Renal pelvis (tissue), 12 donors: ENCODE measurements at places on chromosomes 13 and 19. TPM values are rescaled to one million over a fixed set of nuclear protein-coding genes. Genes with fewer than 3 reads are reported as not detected.

GRCh38 chr13:60852886-60853285 is 455.9 kb downstream of the TDRD3 start:
- no peak for DNase-seq

DNA sequence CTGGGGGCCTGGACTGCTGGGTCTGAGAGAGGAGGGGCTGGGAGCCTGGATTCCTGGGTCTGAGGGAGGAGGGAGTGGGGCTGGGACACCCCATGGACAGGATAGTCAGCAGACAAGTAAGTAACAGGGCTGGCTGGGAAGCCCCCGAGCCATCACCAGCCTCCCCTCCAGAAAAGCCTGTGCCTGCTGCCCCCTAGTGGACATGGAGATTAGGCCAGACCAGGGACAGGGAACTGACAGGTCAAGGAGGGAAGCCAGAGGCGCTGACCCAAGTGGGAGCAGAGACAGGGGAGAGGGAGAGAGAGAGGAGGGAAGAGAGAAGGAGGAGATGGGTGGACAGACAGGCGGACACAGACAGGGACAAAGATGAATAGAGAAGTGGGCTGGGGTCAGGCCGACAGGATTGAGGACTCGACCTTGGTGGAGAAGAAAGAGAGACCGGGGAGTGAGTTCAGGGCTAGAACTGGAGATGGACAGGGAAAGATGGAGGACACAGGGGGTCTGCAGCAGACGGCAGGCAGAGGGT is 6.7 kb upstream of the ERFL start:
- DNase-seq, result peak; percentile 54

Gene LGALS14
- not detected for polyA plus RNA-seq

Gene PRKCG
- 0.40 TPM for polyA plus RNA-seq

DNA sequence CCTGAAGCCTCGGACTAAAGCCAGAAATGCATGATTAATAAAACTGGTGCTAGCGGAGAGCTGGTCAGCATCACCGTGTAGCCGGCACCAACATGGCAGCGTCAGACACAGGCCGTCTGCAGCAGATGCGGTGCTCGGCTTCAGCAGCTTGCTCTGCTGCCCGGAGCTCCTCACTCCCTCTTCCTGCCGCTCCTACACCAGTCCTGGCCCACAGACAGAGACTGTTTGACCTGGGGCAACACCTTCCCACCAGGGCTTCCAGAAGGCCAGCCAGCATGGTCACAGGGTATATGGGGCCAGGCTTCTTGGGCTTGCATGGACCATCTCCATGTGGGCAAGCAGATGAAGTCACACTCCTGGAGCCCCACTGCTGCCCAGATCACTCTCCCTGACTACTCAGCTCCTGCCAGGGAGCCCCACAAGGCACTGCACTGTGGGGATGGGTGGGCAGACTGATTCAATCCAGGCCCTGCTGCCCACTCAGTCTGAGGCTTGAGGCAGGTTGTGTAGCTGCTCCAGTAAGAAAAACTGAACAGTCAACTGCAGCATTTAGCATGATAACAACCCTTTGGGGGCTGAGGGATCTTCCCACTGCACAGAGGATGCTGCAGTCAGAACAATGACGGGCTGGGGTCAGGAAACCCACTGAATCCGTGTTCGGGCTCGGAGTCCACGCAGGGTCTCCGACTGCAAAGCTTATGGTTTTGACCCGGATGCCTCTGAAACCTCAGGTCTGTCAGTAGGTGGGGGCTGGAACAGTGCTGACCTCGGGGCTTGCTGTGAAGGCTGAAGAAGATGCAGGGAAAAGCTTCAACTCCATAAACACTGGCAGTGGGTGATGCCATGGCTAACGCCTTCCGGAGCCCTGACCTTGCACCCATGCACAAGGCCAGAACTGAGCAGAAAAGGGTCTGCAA is 45.6 kb downstream of the CEBPG start:
- no peak for DNase-seq

DNA sequence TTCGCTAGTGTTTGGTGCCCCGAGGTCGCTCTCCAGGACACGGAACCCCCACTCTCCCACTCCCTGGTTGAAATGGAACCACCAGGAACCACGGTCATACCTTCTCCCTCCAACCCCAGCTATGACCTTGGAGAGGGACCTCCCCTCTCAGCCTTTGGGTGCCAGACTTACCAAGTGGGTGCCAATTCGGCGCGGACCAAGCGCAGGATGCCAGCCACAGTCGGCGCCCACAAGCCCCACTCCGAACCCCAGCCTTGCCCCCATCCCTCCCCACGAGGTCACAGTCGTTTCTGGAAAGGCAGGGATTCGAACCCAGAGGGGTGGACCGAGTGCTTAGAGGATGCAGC is 910 bp downstream of the PDE4C start:
- DNase-seq, result no peak

- DNase-seq, result no peak
Measured at GRCh38 chr13:110327051-110327721, 20.1 kb downstream of the COL4A2 start.

- DNase-seq, result no peak
Measured at GRCh38 chr19:4988770-4989251, 19.9 kb downstream of the KDM4B start.

DNA sequence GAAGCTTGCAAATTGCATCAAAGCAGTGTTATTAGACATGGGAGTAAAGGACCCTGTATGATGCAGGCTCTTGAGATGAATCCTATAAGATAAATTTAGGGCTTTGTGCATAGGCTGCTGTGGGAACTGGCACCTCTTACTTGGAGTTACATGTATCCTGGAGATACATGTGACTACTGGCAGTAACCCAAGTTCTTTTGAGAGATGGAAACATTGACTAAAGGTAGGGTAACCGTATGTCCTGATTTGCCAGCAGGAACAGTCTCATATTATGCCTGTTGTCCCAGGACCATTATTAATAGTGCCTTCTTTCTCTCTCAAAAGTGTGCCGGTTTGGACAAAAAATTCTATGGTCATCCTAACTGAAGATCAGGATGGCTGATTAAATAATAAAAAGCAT is 195.4 kb downstream of the LACC1 start:
- DNase-seq, result no peak

- no peak for DNase-seq
Measured at GRCh38 chr13:95957331-95957730, 95.9 kb downstream of the UGGT2 start.

- peak; percentile 42 for DNase-seq
Measured at GRCh38 chr13:97319113-97319720, 97.1 kb downstream of the MBNL2 start.

GRCh38 chr13:20810808-20811207 is 37.0 kb upstream of the EEF1AKMT1 start:
- no peak for DNase-seq

GRCh38 chr19:50556282-50557008 is 11.8 kb downstream of the LRRC4B start:
- peak; percentile 86 for DNase-seq

- DNase-seq, result no peak
Measured at GRCh38 chr13:51020600-51020999, 90.5 kb downstream of the C13orf42 start.

- no peak for DNase-seq
Measured at GRCh38 chr19:33268162-33268991, 34.0 kb downstream of the CEBPA start.

DNA sequence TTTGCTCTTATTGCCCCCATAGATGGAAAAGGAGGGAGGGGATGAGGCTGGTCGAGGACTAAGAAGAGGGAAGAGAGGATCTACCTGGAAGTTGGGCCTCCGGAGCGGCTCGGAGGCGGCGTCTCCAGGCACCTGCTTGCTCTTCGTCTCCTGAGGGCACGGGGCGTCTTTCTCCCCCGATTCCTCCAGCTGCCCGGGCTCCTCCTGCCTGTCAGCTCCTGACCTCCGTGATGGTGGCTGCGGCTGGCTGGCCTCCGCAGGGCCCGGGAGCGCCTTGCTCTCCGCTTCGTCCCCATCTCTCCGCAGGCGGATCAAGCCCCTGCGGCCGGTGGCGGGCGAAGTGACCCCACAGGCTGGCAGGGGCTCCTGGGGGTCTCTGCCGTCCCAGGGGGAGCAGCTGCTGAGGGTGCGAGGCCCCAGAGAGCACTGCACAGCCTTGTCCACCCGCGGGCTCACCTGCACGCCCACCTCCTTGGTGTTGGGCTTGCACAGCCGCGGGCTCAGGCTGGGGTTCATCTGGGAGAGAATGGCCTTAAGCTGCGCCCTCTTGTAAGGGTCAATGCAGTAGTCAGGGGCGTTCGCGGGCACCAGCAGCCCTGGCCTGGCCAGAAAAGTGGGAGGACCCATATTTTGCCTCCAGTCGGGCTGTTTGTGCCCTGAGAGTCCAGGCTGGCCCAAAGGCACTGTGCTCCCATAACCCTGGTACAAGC is 3.8 kb downstream of the ZAR1L start:
- DNase-seq, result no peak

GRCh38 chr13:27783111-27783510 is 9.2 kb upstream of the GSX1 start:
- DNase-seq, result no peak

Gene LENG9
- 2.2 TPM for polyA plus RNA-seq

DNA sequence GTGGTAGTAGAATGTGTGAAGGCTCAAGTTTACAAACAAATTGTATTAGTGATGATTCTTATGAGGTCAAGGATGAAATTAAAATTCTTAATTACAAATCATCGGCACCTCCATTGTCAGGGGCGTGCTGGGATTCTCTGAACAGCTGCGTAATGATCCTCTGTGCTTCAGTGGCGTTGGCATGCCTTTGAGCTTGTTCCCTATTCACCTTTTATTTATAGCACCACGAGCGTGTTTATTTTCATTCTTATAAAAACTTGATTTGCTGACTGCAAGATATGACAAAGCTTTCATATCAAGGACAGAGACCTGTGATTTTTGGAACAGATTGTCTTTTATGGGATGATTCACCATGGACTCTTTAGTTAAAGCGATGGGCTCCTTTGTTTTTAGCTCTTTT is 18.2 kb upstream of the UBL3 start:
- DNase-seq, result no peak

- no peak for DNase-seq
Measured at GRCh38 chr13:100540621-100541020, 48.0 kb downstream of the GGACT start.

DNA sequence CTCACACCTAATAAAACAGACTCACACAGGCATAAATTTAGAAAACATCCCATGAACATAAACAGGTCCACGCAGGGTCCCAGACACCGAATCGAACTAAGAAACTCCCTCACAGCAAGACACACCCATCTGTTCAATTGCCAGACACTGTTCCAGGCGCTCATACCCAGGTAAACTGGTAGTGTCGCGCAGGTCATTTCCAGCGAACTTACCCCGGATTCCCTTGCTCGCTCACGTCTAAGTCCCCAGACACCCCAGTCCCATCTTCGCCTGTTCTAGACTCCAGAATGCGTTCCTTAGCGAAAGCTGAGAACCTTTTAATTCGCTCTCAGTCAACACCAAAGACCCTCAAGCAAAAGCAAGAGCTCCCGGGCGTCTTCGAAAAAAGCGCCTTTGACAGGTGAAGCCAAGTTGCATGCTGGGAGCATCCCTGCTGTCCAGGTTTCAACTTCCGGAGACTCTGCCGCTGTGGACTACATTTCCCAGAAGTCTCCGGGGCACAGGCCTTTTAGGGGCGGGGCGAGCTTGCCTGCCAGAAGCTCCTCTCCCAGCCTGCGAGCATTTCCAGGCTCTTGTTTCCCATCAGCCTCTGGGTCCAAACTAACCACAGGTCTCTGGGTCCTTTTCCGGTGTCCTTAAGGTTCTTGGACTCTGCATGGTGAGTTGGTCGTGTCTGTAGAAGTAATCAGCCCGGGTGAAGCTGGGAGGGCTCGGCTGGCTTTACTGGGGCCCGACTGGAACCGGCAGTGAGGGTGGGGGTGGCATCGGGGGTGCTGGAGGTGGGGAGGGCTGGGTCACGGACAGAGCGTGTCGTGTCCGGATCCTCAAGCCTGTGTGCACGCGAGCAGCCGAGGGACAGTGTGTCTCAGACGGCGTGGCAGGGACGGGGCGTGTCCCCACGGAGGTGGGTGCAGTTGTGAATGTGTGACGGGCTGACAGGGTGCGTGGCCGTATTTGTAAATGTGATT is at the start of gene ZNF283:
Gene ZNF283 (plus strand): TSS at position 535 of the 968 bp plus-strand sequence. CDS start 6,184 bp downstream, outside the sequence.
- DNase-seq, result peak; percentile 92

Gene S1PR4
- polyA plus RNA-seq, result 0.51 TPM

GRCh38 chr19:19866611-19867248 is 1.0 kb downstream of the ZNF253 start:
- peak; percentile 64 for DNase-seq

GRCh38 chr19:17076543-17076991 is 990 bp downstream of the MYO9B start:
- DNase-seq, result no peak

- no peak for DNase-seq
Measured at GRCh38 chr19:13538601-13539253, 32.4 kb upstream of the CACNA1A start.

Gene PRRG2
- 6.5 TPM for polyA plus RNA-seq

Gene PRR12
- 24.2 TPM for polyA plus RNA-seq

Gene STK24
- polyA plus RNA-seq, result 117 TPM

GRCh38 chr19:38370299-38370698 is 4.1 kb upstream of the PSMD8 start:
- DNase-seq, result no peak

GRCh38 chr19:42552086-42553065 is 24.1 kb upstream of the CEACAM1 start:
- DNase-seq, result no peak

GRCh38 chr13:29578300-29579085 is 17.0 kb downstream of the SLC7A1 start:
- no peak for DNase-seq

- no peak for DNase-seq
Measured at GRCh38 chr13:71866335-71867130, 471 bp downstream of the DACH1 start.

DNA sequence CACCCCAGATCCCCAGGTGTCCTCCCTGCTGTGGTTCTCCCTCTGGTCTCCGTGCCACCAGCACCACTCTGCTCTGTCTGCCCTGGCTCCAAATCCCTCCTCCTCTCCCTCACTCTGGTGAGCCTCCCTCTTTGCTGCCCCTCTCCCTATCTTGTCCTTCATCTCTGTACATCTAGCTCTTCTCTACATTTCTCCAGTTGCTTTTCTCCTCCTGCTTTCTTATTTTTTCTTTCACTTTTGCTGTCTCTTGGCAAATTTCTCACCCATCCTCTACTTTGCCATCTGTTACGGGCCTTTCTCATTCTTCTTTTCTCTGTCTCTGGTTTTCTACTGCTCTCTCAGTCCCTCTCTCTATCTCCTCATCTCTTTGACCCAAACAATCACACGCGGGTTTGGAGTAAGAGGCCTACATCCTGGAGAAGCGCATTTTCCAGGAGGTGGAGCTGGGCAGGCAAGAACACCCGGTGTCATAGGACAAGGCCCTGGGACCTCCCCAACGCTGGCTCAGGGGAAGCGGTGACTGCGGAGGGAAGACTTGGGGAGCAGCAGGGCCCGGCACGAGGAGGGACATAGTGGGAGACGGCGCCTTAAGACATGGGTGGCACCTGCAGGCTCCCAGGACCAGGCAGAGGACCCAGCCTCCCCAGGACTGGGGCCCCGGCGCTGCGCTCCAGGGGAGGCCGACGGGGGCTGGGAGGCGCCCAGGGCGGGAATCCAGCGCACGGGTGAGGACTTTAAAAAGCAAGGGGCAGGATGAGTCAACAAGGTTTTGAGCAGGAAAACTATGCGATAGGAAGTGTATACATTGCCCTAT is 9.9 kb downstream of the ZNF611 start:
- no peak for DNase-seq

Gene TTYH1
- 14.4 TPM for polyA plus RNA-seq

GRCh38 chr13:35723053-35723461 is 246.6 kb upstream of the MAB21L1 start:
- no peak for DNase-seq

Gene ZNF546
- polyA plus RNA-seq, result 11.2 TPM

- DNase-seq, result no peak
Measured at GRCh38 chr13:102721800-102722231, 27.0 kb upstream of the METTL21C start.

Gene ARRDC2
- 4.0 TPM for polyA plus RNA-seq

GRCh38 chr13:51747438-51748434 is 56.2 kb downstream of the DHRS12 start:
- DNase-seq, result no peak
